ENCODE measurements at places on chromosomes 6 and 20.

- peak; percentile 42 for DNase-seq
Measured at GRCh38 chr6:90393232-90393884, 96.7 kb upstream of the BACH2 start.

GRCh38 chr6:163776196-163776905 is 361.8 kb downstream of the QKI start:
- no peak for DNase-seq

- DNase-seq: peak; percentile 9
Measured at GRCh38 chr20:51641866-51642265, 99.3 kb upstream of the NFATC2 start.

DNA sequence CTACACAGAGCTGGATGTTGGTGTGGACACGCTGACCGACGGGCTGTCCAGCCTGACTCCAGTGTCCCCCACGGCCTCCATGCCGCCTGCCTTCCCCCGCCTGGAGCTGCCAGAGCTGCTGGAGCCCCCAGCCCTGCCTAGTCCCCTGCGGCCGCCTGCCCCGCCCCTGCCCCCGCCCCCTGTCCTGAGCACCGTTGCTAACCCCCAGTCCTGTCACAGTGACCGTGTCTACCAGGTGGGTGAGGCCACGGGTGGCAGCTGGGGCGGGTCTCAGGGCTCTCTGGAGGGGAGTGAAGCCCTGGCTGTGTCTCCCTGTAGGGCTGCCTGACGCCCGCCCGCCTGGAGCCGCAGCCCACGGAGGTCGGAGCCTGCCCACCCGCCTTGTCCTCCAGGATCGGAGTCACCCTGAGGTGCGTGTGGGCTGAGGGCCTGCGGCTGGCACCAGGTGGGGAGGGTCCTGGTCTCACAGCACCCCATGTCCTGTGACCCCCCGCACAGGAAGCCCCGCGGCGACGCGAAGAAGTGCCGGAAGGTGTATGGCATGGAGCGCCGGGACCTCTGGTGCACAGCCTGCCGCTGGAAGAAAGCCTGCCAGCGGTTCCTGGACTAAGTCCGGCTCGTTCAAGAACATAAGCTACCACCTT is 2.9 kb downstream of the SLC2A4RG start:
- no peak for DNase-seq

DNA sequence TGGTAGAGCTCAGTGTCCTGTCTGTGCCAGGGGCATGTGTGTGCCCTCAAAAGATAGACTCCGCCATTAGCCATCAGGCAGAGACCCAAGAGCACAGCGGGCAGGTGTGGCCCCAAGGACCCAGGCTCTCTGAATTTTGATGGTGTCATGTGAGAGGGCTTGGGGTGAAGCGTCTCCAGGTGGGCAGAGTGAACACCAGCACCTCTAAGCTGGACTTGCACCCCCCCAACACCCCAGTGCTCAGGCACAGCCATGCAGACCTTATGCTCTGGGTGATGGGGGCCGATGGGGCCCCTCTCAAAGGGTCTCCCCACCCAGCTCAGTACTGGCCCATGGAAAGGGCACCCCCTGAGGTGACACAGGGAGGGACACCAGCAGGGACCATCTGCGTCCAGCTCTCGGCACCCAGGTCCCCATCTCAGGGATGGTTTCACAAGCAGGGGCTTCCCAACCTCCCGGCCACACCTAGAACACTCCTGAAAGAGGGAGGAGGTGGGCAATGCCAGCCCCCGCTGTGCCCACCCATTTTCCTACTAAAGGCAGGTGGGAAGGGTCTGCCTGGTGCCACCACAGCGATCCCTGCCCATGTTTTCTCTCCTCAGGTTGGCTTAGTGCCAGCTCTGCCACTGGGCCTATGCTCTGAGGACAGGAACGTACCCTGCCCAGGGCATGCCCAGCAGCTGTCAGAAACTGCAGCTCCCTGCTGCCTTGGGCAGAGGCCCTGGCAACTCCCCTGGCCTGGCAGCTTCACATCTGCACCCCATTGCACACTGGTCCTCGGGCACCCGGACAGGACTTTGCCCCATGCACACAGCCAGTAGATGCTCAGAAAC is 3.5 kb downstream of the CST7 start:
- DNase-seq: peak; percentile 15

DNA sequence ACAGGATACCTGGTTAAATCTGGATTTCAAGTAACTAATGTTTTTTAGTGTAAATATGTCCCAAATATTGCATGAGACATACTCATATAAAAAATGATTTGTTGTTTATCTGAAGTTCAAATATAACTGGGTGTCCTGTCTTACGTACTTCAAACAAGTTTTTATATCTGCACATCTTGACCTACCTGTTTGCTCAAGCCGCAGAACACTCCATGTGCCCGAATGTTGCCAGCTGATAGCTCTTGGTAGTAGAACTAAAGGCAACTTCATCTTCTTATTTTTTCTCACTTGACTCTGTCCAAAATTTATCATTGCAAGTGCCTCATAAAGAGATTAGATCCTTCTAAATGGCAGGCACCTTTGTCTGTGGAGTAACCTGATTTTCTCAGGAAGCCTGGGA is 39.1 kb upstream of the KLHL31 start:
- DNase-seq: no peak

DNA sequence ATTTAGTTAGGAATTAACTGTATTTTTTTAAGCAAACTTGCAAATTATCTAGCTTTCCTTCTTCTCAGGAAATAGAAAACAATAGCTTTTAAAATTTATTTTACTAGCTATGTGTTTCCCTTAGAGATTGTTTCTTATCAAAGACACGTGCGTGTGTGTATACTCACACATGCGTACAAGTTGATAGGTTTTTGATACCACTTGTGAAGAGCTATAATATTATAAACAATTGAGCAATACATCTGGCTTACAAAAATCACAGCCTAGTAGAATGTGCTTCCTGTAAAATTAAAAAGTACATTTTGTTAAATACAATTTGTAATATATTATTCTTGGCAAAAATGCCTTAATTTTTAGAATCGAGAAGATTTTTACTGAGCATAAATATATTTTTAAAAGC is 33.9 kb downstream of the COL12A1 start:
- DNase-seq: no peak

DNA sequence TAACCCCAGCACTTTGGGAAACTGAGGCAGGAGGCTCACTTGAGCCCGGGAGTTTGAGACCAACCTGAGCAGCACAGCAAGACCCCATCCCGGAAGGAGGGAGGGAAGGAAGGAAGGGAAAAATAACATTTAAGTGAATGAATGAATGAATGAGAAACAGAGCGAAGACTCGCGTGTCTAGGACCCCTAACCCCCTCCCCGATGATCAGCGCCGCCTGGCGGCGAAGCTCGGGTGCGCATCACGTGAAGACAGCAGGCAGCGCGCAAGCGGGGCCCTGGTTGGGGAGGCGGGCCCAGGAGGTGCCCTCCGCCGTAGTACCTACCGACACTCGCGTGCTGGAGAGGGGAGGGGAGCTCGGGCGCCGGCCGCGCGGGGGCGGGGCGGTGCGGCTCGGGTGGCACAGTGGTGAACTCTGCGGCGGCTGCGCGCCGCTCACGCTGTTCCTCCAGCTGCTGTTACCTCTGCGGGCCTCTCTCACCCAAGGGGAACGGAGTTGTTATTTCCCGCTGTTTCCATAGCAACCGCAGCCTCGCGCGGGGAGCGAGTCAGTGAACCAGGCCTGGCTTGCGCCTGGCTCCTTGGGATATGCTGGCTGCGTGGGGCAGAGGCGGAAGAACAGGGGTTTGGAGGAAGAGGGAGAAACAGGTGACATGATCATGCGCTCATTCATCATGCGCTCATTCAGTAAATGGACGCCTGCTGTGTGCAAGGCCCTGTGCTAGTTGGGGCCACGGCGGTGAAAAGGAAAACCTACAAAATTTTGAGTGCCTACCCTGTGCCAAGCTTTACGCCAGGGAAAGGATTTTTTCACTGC is 2.0 kb upstream of the DCDC2 start:
- DNase-seq: peak; percentile 74

- DNase-seq: no peak
Measured at GRCh38 chr6:34234667-34235306, 1.9 kb upstream of the HMGA1 start.

DNA sequence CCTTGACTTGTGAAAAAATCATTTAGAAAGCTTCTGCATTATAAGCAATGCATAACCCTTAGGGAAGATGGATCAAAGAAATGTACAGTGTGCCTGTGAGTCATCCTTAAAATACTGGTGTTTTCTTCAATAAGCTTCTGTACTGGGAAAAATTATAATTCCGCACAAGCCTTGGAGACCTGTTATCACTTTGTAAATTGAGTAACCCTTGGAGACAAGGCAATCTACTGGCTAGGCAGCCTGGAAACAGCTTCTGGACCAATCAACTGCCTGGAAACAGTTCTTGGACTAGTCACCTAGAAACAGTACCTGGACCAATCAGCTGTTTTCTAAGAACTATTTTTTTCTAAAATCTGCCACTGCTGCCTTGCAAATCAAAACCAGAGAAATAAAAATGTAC is 25.8 kb upstream of the RNGTT start:
- DNase-seq: no peak
